Fibroblast of lung (primary cell): ENCODE measurements at places on chromosomes 12 and 14. TPM values are rescaled to one million over a fixed set of nuclear protein-coding genes. Genes with fewer than 3 reads are reported as not detected.

- DNase-seq = peak; percentile 25
These were observed 12.8 kb upstream of the RILPL1 start for GRCh38 chr12:123546281-123546680.

DNA sequence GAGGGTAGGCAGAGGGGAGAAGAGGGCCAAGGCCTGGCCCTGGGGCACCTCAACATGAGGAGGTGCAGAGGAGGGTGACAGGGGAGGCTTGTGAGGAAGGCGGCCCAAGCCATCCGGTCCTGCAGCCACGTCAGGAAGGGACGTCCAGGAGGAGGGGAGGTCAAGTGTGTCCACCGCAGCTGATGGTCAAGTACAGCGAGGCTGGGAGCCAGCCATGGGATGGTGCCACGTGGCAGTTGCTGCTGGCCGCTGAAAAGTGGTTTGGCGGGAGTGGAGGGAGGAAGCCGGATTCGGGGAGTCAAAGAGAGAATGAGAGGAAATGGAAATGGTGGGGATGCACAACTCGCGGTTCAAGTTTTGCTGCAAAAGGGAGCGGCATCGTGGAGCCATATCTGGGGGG, 41.2 kb downstream of the PRIMA1 start:
- DNase-seq = no peak

The TAS2R30 gene
- 0.08 TPM in 1 of 2 replicates, not detected in the other for polyA plus RNA-seq

The VEZT gene
- polyA plus RNA-seq = 96.1 and 123 TPM in 2 replicates
